NCI-H526 (cell line): ENCODE measurements at places on chromosomes 5 and 9.

GRCh38 chr5:135399794-135400542, 937 bp upstream of the MACROH2A1 start:
- DNase-seq: no peak

- DNase-seq: no peak
Observed at GRCh38 chr9:109865521-109865920, 85.5 kb downstream of the PALM2AKAP2 start.

GRCh38 chr5:17106521-17106920, 110.9 kb upstream of the BASP1 start:
- DNase-seq: no peak

DNA sequence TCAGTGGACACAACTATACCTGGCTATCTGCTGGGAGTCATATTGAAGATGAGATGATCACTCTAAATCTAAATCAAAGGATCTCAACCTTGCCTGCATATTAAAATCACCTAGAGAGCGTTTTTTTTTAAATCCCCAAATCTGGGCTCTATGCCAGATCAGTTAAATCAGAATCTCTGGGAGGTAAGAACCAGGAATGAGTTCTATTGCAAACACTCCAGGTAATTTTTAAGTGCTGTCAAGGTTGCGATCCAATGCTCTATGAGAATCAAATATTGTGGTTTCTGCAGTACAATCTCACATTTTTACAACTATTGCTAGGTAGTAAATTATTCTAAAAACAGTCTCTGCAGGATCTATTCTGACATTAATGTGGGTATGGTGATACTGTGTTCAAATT, 202.3 kb upstream of the OR13F1 start:
- DNase-seq: no peak

GRCh38 chr9:23322392-23322791, 503.6 kb downstream of the ELAVL2 start:
- DNase-seq: peak; percentile 65

GRCh38 chr5:9538504-9538903, 7.4 kb downstream of the SEMA5A start:
- no peak for DNase-seq

GRCh38 chr9:134993996-134994720, 76.4 kb upstream of the FCN1 start:
- no peak for DNase-seq

DNA sequence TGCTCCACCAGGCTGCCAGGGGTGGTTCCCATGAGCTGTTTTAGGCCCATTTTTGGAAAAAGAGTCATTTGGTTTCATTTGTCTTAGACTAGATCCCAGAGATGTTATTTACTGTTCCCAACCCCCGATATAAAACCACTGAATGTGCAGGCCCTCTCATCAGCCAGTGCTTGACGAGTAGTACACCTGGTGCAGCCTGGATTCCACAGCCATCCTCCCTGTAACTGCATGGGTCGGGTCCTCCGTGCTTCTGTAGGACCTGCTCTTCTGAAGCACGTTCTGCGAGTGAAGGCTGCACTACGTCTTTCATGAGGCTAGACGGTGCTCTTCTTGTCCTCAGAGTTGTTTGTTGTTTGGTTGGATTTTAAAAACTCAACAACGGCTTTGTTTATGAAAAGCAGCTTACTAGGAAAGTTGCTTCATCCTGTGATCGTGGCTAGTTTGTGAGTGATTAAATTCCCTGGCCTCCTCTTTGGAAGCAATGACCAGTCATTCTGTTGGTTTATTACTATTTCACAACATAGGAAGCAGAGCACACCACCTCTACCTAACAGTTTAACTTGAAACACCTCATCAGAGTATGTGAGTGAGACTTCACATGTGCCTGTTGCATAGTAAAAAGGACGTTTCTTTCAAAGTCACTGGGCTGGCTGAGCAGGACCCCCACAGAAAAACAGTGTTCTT, 135.2 kb downstream of the AOPEP start:
- DNase-seq: no peak

DNA sequence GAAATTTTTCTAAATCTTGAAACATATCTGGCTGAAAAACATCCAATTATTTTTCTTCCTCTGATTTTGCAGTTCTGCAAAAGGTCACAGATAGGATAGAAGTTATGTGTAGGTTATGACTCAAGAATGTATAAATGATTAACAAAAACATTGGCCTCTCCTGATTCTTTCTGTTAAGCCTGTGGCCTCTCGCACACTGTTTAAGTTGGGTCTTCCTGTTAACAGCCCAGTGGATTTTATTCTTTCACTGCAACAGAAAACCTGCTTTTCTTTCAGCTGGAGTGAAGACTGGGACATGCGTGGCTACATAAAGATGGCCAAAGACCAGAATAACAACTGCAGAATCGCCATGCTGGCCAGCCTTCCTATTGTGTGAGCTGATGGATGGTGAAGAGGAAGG, 17.1 kb upstream of the SPATA31E1 start:
- no peak for DNase-seq

- no peak for DNase-seq
Observed at GRCh38 chr5:73989956-73990355, 364.0 kb downstream of the ARHGEF28 start.

- no peak for DNase-seq
Observed at GRCh38 chr9:137480686-137481683, 21.9 kb upstream of the NSMF start.

- DNase-seq: no peak
Observed at GRCh38 chr9:35935755-35936509, 22.0 kb downstream of the OR2S2 start.

- DNase-seq: no peak
Observed at GRCh38 chr5:15236911-15237508, 263.0 kb upstream of the FBXL7 start.

GRCh38 chr9:68832861-68833518, 128.0 kb downstream of the PIP5K1B start:
- no peak for DNase-seq

GRCh38 chr5:127445328-127445727, 72.1 kb upstream of the PRRC1 start:
- no peak for DNase-seq

DNA sequence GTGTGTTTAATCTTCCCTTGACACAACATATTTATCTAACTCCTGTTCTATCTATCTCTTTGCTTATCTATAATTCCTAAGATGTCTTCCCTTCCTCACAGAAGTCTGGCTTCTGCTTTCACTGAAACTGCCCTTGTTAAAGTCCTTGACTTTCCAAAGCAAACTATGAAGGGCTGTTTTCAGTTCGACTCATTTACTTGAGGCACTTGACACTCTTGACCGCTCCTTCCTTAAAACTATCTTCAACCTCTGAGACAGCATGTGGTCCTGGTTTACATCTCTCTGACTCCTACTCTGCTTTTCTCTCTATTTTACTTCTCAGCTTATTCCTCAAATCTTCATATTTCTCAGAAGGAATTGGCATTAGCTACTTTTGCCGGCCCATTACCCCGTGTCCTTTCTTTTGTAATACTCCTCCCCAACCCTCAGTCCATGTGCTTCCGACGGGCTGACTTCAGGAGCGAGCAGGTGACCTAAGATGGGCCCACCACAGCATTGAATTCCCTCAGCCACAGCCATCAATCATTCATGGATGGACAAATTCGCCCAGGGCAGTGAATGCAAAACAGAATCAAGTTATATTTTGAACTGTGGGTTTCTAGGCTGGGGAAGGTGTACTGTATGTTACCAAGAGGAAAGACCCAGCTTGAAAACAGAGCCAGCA, 1089.2 kb downstream of the PTPRD start:
- peak; percentile 2 for DNase-seq

GRCh38 chr9:108855888-108856287, at the start of gene ACTL7B:
Gene ACTL7B (minus strand): TSS chr9:108855986. CDS start chr9:108855930, 56 bp downstream.
- DNase-seq: no peak

- DNase-seq: peak; percentile 4
Observed at GRCh38 chr9:121222524-121223171, 21.0 kb upstream of the RAB14 start.

DNA sequence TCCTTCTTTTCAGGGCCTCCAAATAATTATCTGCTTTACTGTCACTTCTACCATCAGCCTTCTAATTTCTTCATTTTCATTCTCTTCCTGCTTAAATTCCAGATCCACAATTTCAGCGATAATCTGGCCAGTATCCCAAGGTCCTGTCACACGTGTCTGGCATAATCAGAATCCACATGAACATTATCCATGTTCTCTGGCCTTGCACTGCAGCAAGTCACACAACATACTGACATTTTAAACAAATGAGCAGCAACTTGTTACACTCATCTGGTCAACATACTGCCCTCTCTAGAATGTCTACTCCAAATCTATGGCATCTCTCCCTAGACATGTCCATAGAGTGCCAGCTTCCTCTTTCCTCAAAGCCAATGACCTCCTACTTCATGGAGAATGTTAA, 43.8 kb upstream of the RASEF start:
- DNase-seq: no peak

GRCh38 chr9:77847059-77847499, 184.5 kb downstream of the GNAQ start:
- DNase-seq: no peak

DNA sequence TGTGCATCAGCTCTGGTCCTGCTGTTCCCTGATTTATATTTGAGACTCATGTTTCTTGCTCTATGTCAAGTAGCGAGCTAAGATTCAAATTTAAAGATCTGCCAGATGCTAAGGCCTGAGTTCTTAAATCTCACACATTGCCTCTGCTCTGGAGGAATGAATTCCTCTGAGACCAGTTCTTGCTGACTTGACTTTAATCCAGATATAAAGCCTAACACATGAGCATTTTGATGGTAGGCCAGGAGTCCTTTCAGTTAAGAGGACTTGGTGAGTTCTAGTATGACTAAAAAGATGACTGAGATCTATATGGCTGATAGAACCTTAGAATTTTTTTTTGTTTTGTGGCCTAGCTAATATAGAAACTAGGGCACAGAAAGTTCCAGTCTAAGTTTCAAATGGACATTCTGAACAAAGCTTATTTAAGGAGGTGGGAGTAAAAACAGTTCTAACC, 1.3 kb upstream of the INIP start:
- DNase-seq: no peak

GRCh38 chr9:84759300-84759750, 89.8 kb downstream of the NTRK2 start:
- no peak for DNase-seq

DNA sequence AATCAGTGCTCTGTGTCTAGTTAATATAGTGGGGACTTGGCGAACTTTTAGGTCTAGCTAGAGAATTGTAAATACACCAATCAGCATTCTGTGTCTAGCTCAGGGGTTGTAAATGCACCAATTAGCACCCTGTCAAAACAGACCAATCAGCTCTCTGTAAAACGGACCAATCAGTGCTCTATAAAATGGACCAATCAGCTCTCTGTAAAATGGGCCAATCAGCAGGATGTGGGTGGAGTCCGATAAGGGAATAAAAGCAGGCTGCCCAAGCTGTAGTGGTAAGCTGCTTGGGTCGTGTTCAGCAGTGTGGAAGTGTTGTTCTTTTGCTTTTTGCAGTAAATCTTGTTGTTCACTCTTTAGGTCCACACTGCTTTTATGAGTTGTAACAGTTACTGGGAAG, 3.6 kb upstream of the OTULINL start:
- DNase-seq: no peak

- no peak for DNase-seq
Observed at GRCh38 chr5:160185626-160186360, 43.5 kb upstream of the FABP6 start.

DNA sequence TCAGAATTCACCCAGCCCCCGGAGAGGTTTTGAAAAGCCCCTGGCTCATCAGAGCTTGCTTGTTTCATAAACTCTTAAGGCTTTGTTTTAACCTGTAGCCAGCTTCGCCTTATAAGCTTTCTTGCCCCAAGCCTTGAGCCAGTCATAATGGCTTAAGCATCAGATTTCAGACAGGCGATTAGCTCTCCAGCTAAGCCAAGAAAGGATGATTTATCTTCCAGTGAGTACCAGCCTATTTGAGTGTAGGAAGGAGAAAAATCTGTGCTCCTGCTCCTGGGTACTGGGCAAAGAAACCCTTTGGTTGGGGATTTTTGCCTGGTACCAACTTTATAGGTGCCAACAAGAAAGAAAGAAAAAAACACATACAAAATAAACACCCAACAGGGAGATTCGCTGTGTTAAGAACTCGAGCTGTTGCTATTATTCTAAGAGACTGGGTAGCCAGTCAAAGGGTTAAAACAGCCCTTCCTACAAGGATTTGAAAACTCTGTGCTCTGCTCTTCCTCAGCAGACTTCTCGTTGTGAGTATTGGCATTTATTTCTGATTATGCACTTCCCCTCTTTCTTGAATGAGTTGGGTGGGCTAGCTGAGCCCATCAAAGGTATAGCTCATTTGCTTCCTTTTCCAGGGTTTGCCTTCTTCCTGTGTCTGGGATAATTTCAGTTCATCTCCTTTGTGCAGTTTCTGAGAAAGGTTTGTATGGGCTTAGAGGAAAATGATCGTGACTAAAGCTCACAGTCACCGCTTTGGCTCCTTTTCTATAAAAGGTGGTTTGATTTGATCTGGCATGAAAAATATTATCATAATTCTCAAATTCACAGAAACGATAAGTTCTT, 157.2 kb upstream of the DMRT1 start:
- DNase-seq: no peak

- no peak for DNase-seq
Observed at GRCh38 chr5:179196405-179197079, 136.4 kb downstream of the ZNF354C start.

DNA sequence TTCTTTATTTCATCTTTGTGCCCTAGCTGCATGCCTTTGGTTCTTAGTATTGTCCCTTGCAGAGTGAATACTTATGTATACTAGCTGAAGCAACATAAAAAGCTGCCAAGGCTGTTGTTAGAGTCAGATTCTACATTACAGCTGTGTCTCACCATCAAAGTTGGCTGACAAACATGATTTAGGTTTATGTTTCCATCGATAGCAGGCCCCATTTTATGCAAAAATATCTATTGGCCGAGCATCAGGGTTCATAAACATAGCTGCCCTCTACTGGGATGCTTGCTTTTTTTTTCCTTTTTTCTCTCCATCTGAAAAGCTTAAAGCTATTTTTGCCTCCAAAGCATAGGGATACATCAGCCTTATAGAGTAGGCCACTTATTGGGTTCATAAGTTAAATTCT, 68.0 kb downstream of the FAM174A start:
- no peak for DNase-seq

DNA sequence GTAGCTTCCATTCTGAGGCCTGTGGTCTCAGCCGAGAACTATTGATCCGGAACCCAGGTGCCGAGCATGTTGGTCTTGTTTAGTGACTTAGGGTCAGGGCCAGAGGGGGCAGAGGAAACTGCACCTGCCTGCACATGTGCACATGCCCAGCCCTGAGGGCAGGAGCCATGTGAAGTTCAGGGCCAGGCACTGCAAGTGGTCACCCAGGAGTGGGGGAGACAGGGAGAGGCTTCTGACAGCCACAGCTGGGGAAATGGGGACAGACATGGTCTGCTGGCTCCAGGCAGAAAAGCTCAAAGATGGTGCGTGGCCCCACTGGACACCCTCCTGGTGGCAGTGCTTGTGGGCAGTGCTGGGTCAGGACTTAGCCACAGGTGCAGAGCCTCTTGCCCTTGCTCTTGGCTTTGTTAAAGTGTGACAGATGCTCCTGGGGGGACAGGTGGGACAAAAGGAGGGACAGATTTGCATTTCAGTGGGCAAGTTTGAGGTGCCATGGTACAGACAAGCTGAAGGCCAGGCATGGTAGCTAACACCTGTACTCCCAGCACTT, 134.4 kb downstream of the CACNA1B start:
- DNase-seq: no peak
